Fibroblast of mammary gland (primary cell): ENCODE measurements at places on chromosomes 6 and 20.

DNA sequence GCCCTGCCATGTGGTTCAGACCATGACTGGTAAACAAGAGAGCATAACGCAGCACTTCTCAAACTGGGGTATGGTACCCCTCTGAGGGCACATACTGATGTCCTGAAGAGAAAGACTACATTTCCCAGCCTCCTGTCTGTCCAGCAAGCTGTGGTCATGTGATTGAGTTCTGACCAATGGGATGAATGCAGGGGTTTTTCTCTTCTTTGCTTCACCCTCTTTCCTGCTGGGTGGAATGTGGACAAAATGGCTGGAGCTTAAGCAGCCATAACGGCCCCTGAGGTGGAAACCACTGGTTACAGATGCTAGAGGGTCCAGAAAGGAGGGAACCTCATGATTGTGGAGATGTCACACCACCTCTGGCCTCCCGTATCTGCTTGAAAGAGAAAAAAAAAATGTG lies 19.4 kb upstream of the KCNB1 start:
- peak; percentile 42 for DNase-seq

GRCh38 chr6:137866200-137866913 lies 702 bp upstream of the TNFAIP3 start:
- DNase-seq, result no peak

DNA sequence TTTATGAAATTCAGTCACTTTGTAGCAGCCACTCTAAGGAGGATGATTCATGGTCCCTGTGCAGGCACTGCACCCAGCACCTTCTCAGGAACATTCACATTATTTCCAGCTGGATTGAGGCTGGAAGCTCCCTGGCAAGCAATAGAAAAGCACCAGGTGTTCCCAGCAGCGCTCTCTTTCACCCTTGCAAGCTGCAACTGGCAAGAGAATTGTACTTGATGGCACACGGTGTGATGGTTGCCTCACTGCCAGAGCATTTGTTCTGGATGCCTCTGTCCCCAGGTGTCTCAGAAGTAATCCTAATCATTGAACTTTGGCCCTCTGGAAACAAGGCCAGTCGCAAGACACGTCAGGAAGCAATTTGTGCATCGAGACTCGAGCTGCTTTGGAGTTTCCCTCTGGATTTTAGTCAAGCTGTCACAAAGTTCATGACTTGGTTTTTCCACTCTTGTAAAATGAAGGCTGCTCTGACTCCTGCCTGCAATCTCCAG lies 24.9 kb upstream of the PHACTR2 start:
- DNase-seq, result no peak

GRCh38 chr6:70292193-70292592 lies 10.7 kb downstream of the COL9A1 start:
- DNase-seq, result no peak
